ENCODE measurements at places on chromosomes 1 and 21. TPM values are rescaled to one million over a fixed set of nuclear protein-coding genes. Genes with fewer than 3 reads are reported as not detected.
A peak's percentile ranks its signal among the peaks of the same experiment; 100 is the strongest.

Gene KRTAP19-3
- total RNA-seq: not detected

Gene CCDC24
- total RNA-seq: 0.98 TPM

Gene ST6GALNAC5
- total RNA-seq: not detected

Gene OR2T33
- not detected for total RNA-seq

Gene ZFP69
- total RNA-seq: 1.1 TPM

DNA sequence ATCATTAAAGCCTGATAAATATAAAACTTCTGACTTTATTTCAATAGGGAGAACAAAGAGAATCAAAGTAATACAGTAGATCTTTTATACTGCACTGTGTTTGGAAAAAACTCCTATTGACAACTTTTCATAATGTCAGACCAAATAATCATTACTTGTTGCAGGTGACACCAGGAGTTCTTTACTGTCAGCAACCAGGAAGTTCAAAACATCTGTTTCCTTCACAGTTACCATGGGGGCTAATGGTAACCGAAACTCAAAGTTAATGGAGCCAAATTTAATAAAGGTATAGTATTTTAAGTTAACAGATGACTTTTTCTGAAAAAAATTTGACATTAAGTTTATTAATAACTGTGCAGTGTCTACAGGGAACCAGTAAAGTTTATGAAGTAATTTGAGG lies 10.6 kb downstream of the EFCAB7 start:
- DNase-seq: no peak

DNA sequence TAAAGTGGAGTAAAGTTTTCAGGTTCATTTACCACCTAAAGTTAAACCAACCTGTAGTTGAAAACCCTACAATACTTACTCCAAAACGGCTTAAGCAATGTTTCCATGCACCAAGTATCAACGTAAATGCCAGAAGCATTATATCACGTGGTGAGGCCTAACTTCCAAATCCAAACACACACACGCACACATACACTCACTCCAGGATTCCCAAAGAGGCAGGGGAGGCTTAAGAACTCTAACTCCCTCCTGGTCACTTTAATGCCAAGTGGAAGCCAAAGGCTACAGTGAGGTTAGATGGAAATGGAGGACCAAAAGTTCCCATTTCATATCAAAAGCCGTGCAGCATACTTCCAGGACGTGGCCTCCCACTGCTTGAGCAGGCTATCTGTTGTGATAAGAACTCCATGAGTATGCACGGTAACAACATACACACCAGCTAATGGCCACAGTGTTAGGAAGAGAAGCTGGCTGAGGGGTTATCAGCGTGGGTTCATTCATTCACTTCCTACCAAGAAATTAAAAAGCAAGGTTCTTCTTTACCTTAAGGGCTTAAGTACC lies 224.1 kb downstream of the SLC45A1 start:
- no peak for DNase-seq

- no peak for DNase-seq
Observed at GRCh38 chr1:41456847-41457540, 27.5 kb downstream of the EDN2 start.

- DNase-seq: no peak
Observed at GRCh38 chr1:159054427-159054826, 22.1 kb downstream of the AIM2 start.

GRCh38 chr1:231517076-231517475 lies 11.4 kb upstream of the TSNAX start:
- DNase-seq: no peak

GRCh38 chr1:114386129-114387009 lies 124.6 kb downstream of the TRIM33 start:
- no peak for DNase-seq

DNA sequence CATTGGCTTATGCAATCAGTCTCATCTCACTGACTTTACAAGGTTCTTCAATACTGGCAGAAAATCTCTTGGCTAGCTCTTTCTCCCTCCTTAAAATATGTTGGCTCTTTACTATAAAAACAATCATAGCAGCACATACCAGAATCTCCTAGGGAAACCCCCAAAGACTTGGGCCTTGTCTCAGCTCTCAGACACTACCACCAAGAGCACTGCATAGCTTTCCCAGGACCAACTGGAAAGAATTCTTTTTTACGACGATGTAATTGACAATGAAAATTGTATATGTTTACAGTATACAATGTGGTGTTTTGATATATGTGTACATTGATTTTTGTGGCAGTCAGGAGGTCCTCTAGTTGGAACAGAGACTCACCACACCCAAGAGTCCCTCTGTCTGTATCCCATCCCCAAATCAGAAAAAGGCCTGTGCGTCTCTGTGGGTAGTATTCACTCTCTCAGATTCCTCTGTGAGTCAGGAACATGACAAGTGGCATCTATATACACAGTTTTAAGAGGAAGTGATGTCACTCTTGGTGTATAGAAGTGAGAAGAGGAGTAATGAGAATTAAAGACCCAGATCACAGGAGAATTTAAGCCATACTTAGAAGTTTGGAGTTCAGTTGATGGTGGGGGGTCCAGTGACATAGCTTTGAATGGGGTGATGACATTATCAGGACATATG lies 21.1 kb downstream of the SMAP2 start:
- peak; percentile 82 for DNase-seq

DNA sequence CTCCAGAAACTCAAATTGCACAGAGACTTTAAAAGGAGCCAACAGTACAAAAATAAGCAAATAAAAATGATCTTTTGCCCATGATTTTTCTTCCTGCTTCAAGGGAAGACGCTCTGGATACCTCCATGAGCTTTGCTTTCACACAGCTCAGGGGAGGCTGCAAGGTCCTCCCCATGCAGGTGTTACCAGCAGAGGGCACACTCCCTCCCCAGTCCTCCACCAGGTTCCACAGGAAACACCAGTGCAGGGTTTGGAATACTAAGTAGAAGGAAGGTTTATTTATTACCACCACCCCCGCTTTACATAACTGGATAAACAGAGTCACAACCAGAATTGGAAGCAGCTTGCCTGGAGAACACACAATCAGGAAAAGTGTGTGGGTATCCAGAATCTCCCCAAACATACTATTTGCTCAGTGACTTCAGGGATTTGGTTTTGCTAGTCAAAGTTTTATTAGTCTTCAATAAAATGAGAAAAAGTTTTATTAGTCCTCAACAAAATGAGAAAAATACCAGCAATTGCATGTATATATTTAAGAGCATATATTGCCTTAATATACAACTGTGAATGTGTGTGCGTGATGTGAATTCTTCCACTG lies 37.3 kb downstream of the HSD3B1 start:
- no peak for DNase-seq

GRCh38 chr1:117657031-117657430 lies 51.2 kb downstream of the TENT5C start:
- peak; percentile 28 for DNase-seq

- no peak for DNase-seq
Observed at GRCh38 chr1:182484067-182484466, 34.1 kb downstream of the RGSL1 start.

DNA sequence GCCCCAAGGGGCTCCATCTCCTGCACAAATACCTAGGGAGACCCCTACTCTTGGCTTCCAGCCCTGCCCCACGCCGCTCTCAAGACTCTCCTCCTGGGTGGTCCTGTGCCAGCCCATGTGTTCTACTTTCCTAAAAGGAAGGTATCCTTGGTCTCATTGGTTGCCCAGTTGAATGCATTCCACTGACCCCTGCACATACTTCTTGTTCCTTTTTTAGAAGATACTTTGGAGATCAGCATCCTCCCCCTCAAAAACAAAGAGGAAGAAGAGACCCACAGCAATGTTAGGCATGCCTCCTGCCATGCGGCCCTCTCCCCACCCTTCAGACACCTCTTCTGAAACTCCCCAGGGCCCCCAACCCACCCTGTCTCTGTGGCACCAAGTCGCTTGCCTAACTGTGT lies 4.1 kb downstream of the SLAMF9 start:
- no peak for DNase-seq

Data from CD4-positive, alpha-beta T cell (primary cell).